Immature natural killer cell (primary cell): ENCODE measurements at places on chromosomes 6 and 20. TPM values are rescaled to one million over a fixed set of nuclear protein-coding genes. Genes with fewer than 3 reads are reported as not detected.

Gene PRDM1
- polyA plus RNA-seq, result 77.0 TPM

Gene ELOVL2
- polyA plus RNA-seq, result not detected

Gene EPPIN
- not detected for polyA plus RNA-seq

Gene HLA-DRB5
- polyA plus RNA-seq, result 16.0 TPM

Gene CGAS
- 4.0 TPM for polyA plus RNA-seq

Gene SLC22A7
- not detected for polyA plus RNA-seq

Gene SLC2A10
- not detected for polyA plus RNA-seq

Gene TMEM200A
- polyA plus RNA-seq, result 2.2 TPM

Gene XRN2
- 63.9 TPM for polyA plus RNA-seq

Gene MOCS1
- polyA plus RNA-seq, result 0.59 TPM

Gene EYA2
- polyA plus RNA-seq, result not detected

Gene RFX6
- polyA plus RNA-seq, result not detected

Gene OR2B6
- not detected for polyA plus RNA-seq

Gene DEFB132
- not detected for polyA plus RNA-seq

Gene OXT
- polyA plus RNA-seq, result not detected

Gene NKAIN4
- polyA plus RNA-seq, result not detected

Gene POLH
- polyA plus RNA-seq, result not detected

Gene RALGAPB
- polyA plus RNA-seq, result 7.5 TPM
